ENCODE measurements at places on chromosomes 4 and X.

DNA sequence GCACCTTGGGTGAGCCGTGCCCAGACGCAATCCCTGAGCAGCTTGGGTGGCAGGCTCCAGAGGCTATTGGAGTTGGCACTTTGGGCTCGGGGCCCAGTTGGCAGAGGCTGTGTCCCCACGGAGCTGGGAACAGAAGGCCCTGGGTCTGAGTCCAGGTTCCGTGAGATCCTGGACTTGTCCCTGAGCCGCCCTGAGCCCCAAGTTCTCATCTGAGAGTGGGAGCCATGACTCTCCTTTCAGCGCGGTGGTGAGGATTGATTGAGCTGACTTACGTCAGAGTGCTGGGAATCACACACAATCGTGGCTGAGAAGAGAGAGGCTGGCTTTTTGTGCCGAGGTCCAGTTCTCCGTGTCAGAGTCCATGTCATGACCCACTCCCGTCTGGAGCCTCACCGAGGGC is 98.0 kb downstream of the PSAPL1 start:
- no peak for DNase-seq

- DNase-seq, result no peak
These were observed 40.1 kb downstream of the LDB2 start for GRCh38 chr4:16858275-16858752.

- DNase-seq, result no peak
These were observed 10.7 kb downstream of the SLC39A8 start for GRCh38 chr4:102334624-102335023.

DNA sequence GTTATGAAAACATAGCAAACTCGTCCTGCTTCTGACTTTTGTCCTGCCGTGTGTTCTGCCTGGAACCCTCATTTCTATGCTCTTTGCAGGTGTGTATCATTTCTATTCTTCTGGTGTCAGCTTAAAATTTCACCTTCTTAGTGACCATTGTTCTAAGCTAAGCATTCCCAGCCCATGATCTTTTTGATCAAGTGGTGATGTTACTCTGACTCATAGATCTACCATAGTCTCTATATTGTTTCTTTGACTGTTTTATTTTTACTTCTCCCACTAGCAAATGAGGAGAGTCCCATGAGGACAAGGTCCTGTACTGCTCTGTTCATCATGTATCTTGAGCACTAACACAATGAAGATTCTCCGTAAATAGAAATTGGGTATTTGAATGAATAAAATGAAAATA is 14.1 kb upstream of the CXCL6 start:
- DNase-seq, result no peak

GRCh38 chrX:30931920-30932319 is 42.9 kb upstream of the TAB3 start:
- no peak for DNase-seq
